Forelimb muscle (tissue), 1 donor: ENCODE measurements at places on chromosomes 1 and 21. TPM values are rescaled to one million over a fixed set of nuclear protein-coding genes. Genes with fewer than 3 reads are reported as not detected.

The ARMH1 gene
- 1.8 TPM for polyA plus RNA-seq

DNA sequence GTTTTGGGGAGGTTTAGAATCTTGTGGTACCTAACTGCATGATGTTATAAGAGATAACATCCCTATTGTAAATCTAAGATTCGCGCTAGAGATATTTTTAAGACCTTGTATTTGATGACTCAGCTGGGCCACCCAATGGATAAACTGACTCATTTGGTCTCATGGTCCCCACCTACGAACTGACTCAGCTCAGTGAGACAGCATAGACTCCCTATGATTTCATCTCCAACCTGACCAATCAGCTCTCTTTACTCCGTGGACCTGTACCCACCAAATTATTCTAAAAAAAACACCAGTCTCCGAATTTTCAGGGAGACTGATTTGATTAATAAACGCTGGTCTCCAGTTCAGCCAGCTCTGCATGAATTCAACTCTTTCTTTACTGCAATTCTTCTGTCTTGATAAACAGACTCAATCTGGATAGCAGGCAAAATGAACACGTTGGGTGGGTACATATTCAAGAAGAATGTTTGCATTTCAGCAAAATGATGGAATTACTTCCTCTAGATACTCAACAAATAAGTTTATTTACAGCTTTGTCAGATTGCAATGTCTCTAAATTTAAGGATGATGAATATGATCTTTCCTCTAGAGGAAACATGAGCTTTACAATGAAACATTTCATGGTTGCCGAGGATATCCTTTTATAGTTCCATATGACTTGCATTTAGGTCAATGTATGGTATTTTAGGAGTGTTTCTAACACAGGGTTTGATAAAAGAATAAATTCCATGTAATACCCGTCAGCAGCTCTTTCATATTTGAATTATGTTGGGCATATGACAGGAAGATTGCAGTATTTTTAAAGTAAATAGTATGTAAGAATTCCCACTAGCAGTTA is 516.6 kb upstream of the RGS18 start:
- no peak for DNase-seq

GRCh38 chr21:39116761-39117439 is 66.4 kb downstream of the PSMG1 start:
- DNase-seq = no peak

DNA sequence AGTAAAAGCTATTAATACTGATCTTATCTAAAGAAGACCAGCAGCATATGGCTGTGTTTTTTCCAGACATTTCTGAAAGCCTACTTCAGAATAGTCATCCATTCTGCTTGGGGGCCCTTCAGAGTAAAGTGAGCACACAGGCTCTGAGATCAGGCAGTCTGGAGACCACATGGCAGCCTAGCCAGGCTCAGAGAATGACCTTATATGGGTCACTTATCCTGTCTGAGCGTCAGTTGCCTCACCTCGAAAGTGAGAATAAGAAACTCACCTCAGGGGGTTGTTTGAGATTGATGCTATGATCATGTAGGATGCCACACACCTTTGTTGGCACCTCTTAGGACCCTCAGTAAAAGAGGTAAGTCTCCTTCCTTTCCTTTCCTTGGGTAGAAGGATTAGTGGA is 270.4 kb downstream of the GRIK1 start:
- DNase-seq = no peak

DNA sequence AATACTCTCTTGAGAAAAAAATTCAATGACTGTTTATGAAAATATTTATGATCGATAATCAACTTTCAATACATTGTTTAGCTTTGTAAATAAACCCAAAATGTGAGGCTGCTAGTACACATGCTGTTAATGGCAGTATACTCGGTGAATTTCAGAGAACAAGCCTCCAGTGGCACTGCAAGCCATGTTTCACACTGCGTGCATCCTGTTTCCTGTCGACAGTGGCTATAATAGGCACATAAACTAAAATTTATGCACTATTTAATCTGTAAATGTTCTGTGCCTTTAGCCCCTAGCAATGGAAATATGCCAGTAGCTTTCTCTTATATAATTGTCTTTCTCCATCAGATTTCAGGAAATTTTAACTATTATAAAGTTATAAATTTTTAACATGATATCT is 26.3 kb upstream of the RGS18 start:
- DNase-seq = no peak

DNA sequence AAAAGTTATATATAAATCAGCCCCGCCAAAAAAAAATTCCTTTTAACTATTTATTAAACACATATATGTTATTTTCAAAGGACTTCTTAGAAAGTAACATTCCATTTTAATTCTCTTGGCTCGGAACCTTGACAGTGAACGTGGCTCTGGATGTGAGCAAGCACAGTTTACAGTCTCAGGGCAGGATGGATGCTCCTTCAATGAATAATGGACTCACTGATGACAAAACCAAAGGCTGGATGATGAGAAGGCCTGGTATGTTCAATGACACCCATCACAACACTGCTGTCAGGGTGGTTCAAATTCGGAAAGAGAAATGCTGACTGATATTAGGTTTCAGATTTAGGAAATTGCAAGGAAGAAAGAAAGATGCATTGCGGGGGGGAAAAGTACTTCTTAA is 148.8 kb downstream of the SIPA1L2 start:
- no peak for DNase-seq

- peak; percentile 68 for DNase-seq
Observed at GRCh38 chr1:54335755-54336108, 70.5 kb downstream of the SSBP3 start.

The HJV gene
- 258 TPM for polyA plus RNA-seq

- no peak for DNase-seq
Observed at GRCh38 chr1:27966402-27967105, 6.8 kb downstream of the XKR8 start.

DNA sequence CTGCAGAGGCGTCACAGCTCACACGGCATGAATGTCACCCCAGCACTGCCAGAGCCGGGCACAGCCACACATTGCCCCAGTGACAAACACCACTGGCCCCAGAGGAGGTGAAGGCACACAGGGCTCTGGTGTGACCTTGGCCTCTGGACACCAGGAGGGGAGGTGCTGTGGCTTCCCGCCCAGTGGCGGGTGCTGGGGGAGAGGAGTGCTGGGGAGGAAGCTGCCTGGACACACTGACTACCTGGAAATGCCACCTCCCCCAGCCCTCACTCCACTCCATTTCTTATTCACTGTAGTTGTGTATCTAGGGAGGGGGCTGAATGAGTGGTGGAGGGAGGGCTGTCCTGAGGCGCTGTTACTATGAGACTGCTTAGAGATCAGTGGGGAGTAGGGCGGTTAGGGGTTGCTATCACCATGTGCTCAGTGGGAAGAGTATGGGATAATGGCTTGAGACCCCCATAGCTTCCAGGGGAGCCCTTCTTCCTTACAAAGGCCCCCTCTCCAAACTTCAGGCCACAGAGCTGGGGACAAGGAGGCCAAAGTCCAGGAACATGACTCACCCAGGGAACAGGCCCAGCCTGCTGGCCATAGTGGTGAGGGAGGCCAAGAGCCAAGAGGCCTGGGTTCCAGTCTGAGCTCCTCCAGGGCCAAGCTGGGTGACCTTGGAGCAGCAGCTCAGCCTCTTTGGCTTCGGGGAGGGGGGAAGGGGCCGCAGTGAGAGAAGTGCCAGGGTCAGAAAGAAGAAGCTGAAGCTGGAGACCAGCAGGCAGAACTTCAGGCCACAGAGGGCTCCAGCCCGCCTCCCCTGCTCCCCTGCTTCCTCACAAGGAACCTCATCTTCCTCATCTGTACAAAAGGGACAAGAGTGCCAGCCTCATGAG is 40.1 kb downstream of the AHDC1 start:
- no peak for DNase-seq

The INSRR gene
- polyA plus RNA-seq = 0.70 TPM

The TDRD5 gene
- not detected for polyA plus RNA-seq

- no peak for DNase-seq
Observed at GRCh38 chr1:223748773-223749733, 36.7 kb downstream of the CAPN2 start.

- DNase-seq = no peak
Observed at GRCh38 chr1:9993561-9994075, 3.4 kb upstream of the RBP7 start.

The ITLN2 gene
- not detected for polyA plus RNA-seq

The GPR157 gene
- 0.68 TPM for polyA plus RNA-seq

- DNase-seq = no peak
Observed at GRCh38 chr1:20059847-20060246, 10.1 kb upstream of the PLA2G5 start.

- DNase-seq = no peak
Observed at GRCh38 chr1:185338719-185339622, 21.9 kb upstream of the IVNS1ABP start.

GRCh38 chr1:218874313-218874712 is 299.4 kb upstream of the LYPLAL1 start:
- no peak for DNase-seq

DNA sequence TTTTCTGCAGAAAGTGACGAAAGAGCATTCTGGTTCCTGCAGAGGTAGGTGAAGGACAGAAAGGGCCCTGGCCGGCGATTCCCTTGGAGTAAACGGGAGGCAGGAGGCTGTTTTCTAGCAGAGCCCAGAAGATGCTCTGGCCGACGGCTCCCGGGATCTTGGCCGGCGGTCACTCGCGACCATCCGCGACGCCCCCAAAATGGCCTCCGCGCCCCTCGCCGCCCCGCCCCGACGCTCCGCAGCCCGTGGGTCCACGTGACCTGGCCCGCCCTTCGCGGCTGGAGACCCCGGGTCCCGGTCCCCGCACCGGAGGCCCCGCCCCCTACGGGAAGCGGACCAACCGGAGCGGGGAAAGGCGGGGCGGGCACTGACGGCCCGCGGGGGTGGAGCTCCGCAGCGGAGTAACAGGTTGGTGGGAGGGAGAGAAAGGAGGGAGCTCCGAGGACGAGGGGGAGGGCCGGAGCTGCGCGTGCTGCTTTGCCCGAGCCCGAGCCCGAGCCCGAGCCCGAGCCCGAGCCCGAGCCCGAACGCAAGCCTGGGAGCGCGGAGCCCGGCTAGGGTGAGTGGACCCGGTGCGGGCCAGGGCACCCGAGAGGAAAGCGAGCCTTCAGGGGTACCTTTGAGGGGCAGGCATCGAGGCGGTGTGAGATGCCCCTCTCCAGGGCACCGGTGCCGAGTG is at the start of gene CGN:
TSS of gene CGN (plus strand) at position 431 of the 679 bp plus-strand sequence. CDS start 7,133 bp downstream, outside the sequence.
- DNase-seq = peak; percentile 47

GRCh38 chr1:240586006-240586405 is 25.9 kb downstream of the GREM2 start:
- DNase-seq = no peak

The GBP1 gene
- 4.1 TPM for polyA plus RNA-seq

- DNase-seq = no peak
Observed at GRCh38 chr1:160398823-160399222, 1.5 kb upstream of the VANGL2 start.

DNA sequence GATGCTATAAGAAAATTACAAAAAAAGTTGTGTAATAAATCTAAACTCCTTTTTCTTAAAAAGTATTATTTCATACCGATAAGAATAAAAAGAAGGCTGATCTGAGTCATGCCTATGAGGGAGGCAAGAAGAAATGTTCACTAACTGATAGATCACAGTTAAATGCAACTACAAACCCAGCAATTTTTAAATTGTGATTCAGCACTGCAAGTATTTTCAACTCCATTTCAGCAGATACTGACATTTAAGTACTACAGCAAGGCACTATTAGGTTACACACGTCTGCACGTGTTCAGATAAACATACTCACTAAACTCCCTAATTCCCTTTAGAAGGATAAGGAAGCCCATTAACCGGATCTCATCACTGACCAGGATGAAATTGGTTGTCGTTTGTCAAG is 213.3 kb upstream of the ZRANB2 start:
- DNase-seq = no peak

The DIO1 gene
- polyA plus RNA-seq = 0.37 TPM

The OR10K2 gene
- polyA plus RNA-seq = not detected

DNA sequence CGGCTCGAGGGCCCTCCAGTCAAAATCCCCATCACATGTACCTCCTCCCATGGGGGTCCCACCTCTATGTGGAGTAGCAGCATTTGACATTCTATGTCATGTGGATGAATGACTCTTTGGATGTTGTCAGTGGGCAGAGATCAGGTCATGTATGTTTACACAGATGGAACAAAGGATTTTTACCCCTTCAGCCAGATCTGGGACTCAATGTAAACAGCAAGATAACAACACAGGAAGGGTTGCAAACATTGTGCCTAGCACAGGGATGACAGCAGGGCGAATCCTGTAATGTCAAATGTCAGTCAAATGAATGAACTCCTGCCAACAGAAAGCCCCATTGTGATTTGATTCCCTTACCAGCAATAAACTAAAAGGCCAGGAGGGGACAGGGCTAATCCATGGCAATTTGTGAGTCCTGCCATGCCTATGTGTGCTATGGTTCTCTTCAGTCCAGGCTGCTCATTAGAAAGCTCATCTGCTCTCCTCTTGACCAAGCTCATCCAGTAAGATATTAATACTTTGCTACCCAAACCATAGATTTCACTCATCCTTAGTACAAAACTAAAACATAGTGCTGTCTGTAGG is 60.3 kb downstream of the PGBD5 start:
- no peak for DNase-seq

The TDRKH gene
- polyA plus RNA-seq = 4.0 TPM

The OR2T33 gene
- not detected for polyA plus RNA-seq

GRCh38 chr1:39091845-39092645 is 65.9 kb downstream of the NDUFS5 start:
- DNase-seq = no peak

- DNase-seq = no peak
Observed at GRCh38 chr1:56135069-56135863, 444.1 kb downstream of the PLPP3 start.

GRCh38 chr1:10288029-10288615 is 77.8 kb downstream of the KIF1B start:
- no peak for DNase-seq

The MYCL gene
- polyA plus RNA-seq = 2.5 TPM

The ETV3L gene
- polyA plus RNA-seq = not detected

GRCh38 chr1:225933072-225933471 is 7.9 kb downstream of the LEFTY2 start:
- no peak for DNase-seq

DNA sequence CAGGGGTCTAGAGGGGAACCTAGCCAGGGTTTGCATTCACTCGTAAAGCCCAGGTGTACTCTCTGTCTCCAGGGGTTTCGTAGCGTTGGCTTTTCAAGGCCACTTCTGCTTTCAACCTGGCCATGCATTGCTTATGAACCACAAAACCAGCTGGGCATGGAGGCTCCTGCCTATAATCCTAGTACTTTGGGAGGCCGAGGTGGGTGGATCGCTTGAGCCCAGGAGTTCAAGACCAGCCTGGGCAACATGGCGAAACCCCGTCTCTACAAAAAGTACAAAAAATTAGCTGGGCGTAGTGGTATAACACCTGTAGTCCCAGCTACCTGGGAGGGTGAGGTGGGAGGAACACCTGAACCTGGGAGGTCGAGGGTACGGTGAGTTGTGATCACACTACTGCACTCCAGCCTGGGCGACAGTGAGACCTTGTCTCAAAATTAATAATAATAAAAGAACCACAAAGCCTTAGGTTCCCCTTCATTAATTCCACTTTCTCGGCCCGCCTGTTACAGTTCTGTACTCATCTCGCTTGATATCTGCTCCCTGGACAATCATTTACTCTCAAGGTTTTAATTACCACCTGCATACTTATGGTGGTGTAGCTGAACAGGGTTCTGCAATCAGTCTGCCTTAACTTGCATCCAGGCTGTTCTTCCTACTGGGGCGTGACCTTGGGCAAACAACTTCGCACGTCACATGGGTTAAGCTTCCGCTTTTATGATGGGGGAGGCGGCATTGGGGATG is 6.1 kb downstream of the SLC16A4 start:
- DNase-seq = no peak

GRCh38 chr1:192564099-192564498 is 11.5 kb upstream of the RGS1 start:
- DNase-seq = no peak

- DNase-seq = no peak
Observed at GRCh38 chr1:226634166-226634588, 85.6 kb downstream of the STUM start.
